ENCODE measurements at places on chromosomes 11 and 22.

DNA sequence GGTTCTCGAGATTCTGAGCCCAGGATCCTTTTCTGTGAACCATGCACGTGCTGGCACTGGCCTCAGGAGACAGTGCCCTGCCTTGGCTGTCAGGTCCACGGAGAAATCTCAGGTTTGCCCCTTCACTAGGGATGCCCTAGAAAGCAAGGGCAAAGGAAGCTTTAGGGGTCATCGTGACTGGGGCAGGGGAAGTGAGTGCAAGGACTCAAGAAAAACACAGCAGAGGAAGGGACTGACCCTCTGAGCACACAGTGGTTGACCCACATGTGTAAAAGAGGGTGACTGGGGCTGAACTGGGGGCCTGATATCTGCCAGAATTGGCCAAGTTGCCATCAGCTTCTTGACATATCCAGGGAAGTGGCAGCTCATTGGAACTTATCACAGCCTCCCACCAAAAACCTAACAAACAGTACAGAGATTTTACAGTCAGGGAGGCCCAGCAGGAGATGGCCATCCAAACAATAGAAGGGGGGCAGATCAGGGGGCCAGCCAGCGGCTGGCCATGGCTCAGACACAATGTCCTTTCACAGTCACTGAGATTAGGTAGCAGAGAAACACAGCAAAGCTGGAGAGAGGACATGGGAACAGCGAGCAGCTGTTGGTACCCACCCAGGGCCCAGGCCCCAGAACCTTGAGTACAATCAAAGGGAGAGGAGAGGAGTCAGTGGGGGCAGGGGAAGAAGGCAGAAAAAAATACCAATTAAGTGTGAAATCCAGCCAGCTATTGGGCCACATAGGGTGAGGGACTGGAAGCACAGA, 4.4 kb downstream of the TMEM121B start:
- no peak for DNase-seq

GRCh38 chr11:130997278-130997677, 81.0 kb upstream of the SNX19 start:
- DNase-seq: no peak

DNA sequence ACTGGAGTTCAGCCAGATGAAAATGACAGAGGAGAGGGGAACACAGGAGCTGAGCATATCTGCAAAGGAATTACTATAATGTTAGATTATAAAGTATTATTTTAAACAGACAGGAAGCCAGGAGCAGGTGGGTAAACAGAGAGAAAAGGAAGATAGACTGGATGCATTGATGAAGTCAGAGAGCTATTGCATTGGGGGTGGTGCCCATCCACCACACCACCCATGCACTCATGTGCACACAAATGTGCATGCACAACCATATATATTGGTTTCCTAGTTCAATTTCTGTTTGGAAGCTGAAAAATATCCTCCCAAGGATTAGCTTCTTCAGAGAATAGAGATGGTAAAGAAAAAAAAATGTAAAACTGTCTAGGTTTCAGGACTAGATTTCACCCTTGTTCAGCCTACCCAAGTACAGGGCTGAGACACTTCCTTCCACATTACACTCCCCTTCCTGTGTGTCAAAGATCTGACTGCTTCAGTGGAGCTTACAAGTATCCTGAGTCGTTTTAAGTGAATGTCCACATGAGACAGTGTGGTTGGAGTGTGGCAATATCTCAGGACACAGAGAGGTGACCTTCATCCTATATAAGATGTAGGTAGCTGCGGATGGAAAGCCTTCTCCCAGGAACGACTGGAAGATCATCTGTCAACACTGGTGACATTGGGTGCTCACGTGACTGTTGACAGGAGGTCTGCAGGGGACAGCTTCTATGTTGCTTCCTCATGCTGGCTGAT, 12.2 kb upstream of the SMPD1 start:
- DNase-seq: no peak

GRCh38 chr22:43783777-43784176, 28.3 kb downstream of the EFCAB6 start:
- DNase-seq: no peak

DNA sequence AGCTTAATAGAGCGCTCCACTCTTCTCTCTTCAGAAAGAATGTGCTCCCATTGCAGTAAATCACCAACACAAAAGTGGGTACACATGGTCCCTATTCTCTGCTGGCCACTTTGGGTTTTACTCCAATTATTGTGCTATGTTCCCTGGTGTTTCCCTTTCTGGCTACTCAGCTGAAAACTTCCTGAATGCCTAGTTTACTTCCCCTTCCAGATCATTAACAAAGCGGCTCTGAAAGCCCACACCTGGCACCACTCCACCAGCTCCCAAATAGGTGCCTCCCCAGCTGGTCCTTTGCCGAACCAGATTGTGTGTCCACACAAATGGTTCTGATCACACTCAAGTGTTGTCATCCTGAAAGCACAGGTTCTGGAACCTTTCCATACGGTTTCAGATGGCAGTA, 443.7 kb downstream of the NTM start:
- DNase-seq: peak; percentile 25

DNA sequence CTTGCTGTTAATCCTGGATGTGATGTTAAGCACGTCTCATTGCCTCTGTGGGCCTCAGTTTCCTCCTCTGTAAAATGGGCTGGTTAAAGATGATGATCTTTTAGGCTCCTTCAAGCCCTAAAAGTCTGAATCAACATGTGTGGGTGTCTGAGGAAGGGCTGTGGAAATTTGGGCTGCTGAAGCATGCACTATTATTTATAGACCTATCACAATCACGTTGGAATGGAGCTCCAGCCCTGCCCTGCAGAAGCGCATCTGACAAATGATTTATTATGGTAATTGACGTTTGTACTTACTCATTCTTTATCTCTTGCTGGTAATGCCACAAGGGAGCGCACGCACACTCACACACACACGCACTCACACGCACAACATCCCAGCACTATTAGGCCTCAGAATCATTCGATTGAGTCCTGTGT, 20.4 kb downstream of the P2RX3 start:
- DNase-seq: no peak

DNA sequence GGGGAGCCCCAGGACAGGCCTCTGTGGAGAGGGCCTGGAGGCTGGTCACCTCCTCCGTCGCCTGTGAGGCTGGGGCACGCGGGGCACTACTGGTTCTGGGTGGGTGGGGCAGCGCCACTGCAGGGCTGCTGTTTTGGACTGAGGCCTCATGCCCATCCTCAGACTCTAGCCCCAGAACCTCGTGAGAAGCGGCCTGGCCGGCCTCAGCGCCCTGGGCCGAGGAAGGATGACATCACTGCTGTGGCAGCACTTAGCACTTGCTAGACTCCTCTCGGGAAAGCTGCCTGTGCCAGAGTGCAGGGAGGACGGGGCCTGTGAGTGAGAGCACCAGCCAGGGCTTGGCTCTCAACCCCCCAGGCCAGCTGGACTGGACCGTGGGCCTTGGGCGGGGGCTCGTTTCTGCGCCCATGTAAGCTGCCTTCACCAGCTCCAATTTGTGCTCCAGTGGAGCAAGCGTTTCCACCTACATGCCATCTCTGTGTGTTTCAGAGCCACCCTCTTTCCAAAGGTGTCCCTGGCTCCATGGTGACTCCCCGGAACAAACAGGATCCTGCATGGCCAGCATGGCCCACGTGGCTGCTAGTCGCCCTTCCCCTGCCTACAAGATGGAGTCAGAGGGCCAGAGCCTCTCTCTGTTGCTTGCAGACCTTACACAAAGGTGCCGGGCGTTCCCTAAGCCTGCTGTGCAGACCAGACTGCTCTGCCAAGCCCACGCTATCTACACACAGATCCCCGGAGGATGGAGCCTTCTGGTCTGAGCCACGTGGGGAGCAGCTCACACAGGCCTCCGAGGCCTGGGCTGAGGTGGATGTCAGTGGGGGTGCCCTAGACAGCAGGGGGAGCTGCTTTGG, 102.9 kb downstream of the CTTN start:
- DNase-seq: no peak

DNA sequence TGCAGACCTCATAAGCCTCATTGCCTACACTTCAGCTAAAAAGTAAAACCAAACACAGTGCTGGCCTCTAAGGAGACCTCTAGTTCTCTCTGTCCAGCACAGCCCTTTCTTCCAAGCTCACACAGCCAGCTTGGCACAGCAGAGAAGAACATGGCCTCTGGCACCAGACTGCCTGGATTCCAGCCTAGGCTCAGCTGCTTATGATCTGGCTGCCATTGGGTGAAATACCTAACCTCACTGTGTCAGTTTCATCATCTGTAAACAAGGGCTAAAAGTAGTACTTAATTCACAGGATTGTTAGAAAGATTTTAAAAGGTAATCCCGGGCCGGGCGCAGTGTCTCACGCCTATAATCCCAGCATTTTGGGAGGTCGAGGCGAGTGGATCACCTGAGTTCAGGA, 9.9 kb upstream of the ACER3 start:
- no peak for DNase-seq

- DNase-seq: no peak
These were observed 14.2 kb downstream of the KMT2A start for GRCh38 chr11:118450451-118450850.

DNA sequence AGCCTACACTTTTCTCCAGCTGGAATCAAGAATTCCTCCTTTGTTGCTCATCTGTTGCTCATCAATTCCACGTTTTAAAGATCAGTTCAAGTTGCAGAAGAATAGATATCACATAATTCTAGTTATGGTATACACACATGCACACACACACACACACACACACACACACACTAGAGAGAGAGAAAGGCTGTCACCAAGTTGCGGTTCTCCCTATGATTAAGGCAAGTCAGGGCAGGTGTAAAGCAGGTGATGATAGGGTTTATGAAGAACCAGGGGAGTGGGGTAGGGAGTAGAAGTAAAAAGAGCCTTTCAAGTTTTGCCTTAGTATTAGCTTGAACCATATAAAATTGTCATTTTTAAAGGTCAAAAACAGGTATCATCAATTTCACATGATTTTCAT, 31.7 kb upstream of the TMPRSS4 start:
- no peak for DNase-seq

- DNase-seq: no peak
These were observed 14.7 kb downstream of the GLYATL2 start for GRCh38 chr11:58829786-58830185.

DNA sequence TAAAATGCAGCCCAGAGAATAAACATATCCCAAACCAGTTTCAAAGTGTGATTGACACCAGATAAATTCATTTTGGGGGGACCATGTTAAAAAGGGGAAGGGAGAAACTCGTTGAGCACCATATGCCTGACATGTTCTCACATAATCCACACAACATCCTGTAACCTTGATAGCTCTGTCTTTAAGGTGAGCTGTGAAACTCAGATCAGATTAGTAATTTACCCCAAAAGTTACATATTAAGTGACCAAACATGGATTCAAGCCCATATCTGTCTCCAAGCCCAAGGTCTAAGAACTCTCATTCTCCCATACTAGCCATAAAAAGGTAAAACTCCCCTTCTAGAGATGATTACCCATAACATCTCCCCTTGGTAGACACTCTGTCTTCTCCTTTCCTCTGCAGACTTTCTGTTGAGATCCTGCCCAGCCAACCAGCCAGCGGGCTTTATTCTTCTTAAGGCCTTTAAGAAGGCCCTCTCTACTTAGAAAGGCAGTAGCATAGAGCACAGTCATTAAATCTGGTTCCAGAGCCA, 150.7 kb downstream of the CCDC34 start:
- DNase-seq: no peak

DNA sequence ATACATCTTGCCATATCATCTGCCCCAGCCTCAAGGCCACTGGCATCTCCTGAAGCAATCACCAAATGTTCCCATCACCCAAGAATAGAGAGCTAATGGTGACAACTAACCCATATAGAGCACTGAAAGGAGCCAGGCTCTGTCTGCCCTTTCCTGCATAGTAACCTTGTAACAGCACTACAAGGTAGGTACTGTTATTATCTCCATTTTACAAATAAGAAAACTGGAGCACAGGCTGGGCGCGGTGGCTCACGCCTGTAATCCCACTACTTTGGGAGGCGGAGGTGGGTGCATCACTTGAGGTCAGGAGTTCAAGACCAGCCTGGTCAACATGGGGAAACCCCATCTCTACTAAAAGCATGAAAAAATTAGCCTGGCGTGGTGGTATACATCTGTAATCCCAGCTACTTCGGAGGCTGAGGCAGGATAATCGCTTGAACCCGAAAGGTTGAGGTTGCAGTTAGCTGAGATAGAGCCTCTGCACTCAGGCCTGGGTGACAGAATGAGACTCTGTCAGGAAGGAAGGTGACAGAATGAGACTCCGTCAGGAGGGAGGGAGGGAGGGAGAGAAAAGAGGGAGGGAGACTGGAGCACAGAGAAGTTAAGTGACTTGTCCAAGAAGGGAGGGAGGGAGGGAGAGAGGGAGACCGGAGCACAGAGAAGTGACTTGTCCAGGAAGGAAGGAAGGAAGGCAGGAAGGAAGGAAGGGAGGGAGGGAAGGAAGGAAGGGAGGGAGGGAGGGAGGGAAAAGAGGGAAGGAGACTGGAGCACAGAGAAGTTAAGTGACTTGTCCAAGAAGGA, 2.2 kb downstream of the SLC35F2 start:
- no peak for DNase-seq

GRCh38 chr11:35144136-35144741, 5.3 kb downstream of the CD44 start:
- no peak for DNase-seq

GRCh38 chr11:69637941-69638871, 2.8 kb upstream of the CCND1 start:
- no peak for DNase-seq

DNA sequence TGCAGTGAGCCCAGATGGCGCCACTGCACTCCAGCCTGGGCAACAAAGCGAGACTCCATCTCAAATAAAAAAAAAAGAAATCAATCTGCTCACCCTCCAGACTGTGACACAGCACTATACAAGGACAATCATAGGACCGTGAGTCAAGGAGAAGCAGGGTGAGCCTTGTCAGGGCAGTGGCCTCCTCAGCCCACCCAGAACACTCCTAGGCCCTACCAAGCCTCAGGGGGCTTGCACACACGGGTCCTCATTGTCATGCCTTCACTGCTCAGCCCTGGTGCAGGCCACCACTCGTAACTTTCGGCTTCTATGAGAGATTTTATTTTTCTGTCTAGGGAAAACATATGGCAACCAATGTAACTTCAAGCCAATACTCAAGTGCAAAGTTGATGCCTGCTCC, 35.8 kb downstream of the DGCR2 start:
- no peak for DNase-seq

DNA sequence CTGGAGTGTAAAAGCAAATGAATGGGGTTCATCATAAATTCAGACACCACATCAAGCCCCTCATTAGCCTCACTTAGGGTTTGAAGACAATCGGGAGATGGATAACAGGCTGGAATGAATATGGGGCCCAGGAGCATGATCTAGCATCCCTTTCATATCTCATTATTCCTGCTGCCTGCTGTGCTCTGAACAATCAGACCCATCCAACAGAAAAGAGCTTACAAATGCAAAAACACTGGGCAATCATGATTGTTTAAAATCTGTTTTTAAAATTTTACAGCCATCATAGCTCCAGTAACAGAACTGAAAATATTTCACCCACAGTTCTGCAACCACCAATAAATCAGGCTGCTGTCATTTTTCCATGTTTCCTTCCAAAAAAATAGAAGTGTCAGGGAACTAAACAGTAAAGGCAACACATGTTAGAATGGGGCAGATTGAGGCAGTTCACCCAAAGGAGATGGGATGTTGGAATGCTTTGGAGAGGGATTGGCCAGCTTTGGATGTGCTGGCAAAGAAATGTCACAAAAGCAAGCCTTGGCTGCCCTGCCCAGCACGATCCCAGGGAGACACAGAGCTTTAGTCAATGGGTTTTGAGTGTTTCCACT, 47.8 kb upstream of the BMAL1 start:
- no peak for DNase-seq
